Right hindlimb (tissue), 1 donor: ENCODE measurements at places on chromosomes 2 and 18.

DNA sequence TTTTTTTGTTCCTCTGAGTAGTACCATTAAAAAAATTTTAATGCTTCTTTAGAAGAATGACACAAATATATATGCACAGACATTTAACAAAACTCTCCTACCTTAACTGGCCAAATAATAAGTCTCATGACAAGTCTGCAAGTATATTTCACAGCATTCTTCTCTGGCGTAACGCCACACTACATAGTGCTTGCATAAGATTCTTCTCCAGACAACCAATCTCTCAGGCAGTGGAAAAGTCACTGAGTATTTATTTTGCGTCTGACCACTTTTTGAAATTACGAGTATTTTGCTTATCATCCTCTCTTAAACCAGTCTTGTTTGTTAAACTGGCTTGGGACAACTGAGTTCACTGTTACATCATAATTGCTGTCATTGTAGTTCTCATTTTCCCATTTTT, 749.2 kb downstream of the ADCYAP1 start:
- no peak for DNase-seq

GRCh38 chr2:196783431-196784094, 15.9 kb downstream of the GTF3C3 start:
- no peak for DNase-seq

DNA sequence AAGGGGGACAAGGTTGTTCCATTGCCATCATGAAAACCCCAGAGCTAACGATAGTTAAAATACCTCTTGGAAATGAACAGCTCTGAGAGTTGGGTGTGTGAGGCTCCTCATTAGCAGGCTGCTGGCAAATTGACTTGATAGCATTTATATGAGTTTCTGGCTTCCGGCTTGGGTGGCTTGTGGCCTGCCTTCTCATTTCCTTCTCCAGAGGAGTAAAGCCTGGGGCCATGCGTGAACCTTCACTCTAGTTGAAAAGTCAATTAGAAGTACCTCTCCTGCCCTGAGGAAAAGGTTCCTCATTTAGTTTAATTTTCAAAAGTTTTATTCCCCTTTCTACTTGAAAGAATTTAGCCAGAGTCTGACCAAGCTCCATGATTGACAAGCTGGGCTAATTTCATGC, 67.1 kb downstream of the MGAT5 start:
- DNase-seq, result no peak

DNA sequence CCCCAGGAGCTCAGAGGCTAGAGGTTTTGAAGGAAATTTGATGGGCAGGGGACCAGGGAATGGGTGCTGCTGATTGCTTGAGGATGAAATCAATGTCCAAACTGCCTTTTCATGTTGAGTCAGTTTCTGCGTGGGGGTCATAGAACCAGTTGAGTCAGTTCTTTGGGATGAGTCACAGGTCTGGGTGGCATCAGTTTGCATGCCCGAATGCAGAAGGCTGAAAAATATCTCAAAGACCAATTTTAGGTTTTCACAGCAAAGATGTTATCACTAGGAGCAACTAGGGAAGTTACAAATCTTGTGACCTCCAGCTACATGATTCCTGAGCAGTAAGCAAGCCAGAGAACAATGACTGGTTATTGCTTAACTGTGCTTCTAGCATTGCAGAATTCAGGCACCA, 1135.1 kb upstream of the CRIM1 start:
- DNase-seq, result no peak

GRCh38 chr2:85659324-85659981, 8.5 kb downstream of the SFTPB start:
- no peak for DNase-seq
